ENCODE measurements at places on chromosomes 2 and 18. TPM values are rescaled to one million over a fixed set of nuclear protein-coding genes. Genes with fewer than 3 reads are reported as not detected.

BMP10 gene
- not detected for total RNA-seq

IL36A gene
- total RNA-seq: not detected

UGT1A8 gene
- total RNA-seq: not detected

MORN2 gene
- total RNA-seq: 26.0 TPM

SEPTIN10 gene
- total RNA-seq: 106 TPM

GMCL1 gene
- total RNA-seq: 20.8 TPM

LBX2 gene
- not detected for total RNA-seq

C2orf66 gene
- 0.28 TPM for total RNA-seq

KIAA2012 gene
- 0.13 TPM for total RNA-seq

PFN4 gene
- total RNA-seq: not detected

PRKAG3 gene
- total RNA-seq: not detected

C18orf32 gene
- 43.8 TPM for total RNA-seq

UGT1A4 gene
- 0.11 TPM for total RNA-seq

DNAJC5G gene
- 2.4 TPM for total RNA-seq

XIRP2 gene
- 0.17 TPM for total RNA-seq

ADI1 gene
- total RNA-seq: 68.3 TPM

SIX3 gene
- 0.59 TPM for total RNA-seq

FBXO48 gene
- total RNA-seq: 2.0 TPM

ANKRD44 gene
- 22.2 TPM for total RNA-seq

SPR gene
- total RNA-seq: 22.6 TPM

C2orf92 gene
- total RNA-seq: 2.4 TPM
